ENCODE measurements at places on chromosomes 5 and 9.

GRCh38 chr5:159199225-159199624 is 10.1 kb downstream of the RNF145 start:
- DNase-seq, result no peak

DNA sequence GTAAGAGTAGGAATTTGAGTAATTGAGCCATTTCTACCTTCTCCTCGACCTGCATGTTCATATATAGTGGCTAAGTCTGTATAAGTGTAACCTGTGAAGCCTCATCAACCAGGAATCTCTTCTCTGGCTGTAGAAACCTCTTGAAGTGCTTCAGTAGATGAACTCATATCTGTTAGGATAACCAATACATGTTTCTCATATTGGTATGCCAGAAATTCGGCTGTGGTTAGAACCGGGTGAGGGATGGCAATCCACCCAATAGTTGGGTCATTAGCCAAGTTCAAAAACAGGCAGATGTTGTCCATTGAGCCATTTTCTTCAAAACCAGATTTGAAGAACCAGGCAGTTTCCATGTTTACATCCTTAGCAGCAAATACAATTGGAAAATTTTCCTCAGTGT is 28.9 kb upstream of the GSN start:
- DNase-seq, result no peak

DNA sequence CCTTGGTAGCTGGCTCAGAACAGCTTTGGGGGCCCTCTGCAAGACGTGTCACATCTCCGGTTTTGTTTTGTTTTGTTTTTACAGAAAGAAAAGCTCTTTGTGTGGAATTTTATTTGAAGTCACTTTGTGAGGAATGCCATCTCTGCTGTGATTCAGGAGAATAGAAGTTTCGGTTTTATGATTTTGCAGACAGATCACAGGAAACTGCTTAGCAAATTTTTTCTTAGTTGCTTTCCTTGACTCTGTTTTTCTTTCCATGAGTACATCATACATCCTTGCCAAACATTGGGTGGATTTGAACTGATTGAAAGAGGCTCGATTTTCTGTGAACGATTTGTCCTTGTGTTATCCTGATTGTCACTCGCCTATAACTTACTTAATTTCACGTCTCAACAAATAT is 5.1 kb downstream of the SEMA5A start:
- DNase-seq, result no peak

GRCh38 chr5:19986031-19986619 is 1.9 kb downstream of the CDH18 start:
- DNase-seq, result no peak

- DNase-seq, result no peak
Measured at GRCh38 chr9:38162332-38163211, 93.5 kb upstream of the SHB start.

- no peak for DNase-seq
Measured at GRCh38 chr5:167050568-167051401, 1240.7 kb upstream of the WWC1 start.

DNA sequence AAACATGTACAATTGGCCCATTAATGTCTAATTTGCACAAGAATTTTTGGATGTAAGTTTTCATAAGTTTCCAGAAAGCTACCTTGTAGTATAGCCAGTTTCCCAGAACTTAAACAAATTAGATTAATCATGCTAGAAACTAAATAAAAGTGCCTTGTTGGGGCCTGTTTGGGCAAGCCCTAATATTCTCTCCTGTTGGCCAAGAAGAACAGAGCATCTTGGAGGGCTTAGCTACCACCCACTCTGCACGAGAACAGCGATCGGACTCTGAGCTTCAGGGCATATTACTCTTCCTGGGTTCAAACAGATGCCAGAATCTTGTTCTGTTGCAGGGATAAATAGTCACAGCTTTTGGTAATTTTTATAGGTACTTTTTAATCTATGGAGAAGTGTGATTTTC is 88.2 kb downstream of the GAS1 start:
- DNase-seq, result no peak

- no peak for DNase-seq
Measured at GRCh38 chr9:110615498-110615897, 36.0 kb upstream of the SVEP1 start.

DNA sequence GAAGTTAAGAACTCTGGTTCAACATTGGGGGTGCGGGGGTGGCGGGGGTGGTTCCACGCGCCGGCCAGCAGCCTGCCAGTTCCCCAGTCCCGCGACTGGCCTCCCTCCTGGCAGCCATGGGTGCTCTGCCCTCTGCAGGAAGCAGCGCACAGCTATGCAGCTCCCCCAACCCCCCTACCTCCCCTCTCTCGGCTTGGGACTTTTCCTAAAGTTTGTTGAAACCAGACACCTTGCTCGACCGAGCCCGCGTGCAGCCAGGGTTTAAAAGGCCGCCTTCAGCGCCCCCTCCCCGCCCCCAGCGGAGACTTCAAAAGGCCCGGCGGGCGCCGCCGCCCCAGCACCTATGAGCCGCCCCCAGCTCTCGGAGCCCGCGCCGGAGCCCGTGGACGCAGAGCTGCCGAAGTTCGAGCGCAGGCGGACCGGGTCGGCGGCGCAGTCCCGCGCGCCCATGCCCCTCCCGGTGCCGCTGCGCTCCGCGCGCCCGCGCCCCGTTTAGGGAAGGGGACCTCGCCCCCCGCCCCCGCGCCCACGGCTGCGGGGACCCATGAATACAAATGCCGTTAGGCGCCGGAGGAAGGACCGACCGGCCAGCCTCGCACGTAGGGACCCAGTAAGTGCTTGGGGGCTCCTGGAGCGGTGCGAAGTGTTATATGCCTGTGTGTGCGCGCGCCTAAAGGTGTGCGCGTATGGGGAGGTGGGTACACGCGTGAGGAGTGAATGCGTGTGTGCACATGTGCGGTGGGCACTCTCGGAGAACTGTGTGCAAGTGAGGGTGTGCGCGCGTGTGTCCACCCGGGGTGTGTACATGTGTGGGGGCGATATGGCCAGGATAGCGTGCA is 1.4 kb upstream of the COL27A1 start:
- DNase-seq, result no peak

GRCh38 chr9:4344946-4345345 is 45.1 kb upstream of the GLIS3 start:
- no peak for DNase-seq

- DNase-seq, result no peak
Measured at GRCh38 chr5:139744471-139745131, 51.0 kb upstream of the PSD2 start.

- no peak for DNase-seq
Measured at GRCh38 chr5:175542232-175542965, 64.0 kb downstream of the SFXN1 start.

DNA sequence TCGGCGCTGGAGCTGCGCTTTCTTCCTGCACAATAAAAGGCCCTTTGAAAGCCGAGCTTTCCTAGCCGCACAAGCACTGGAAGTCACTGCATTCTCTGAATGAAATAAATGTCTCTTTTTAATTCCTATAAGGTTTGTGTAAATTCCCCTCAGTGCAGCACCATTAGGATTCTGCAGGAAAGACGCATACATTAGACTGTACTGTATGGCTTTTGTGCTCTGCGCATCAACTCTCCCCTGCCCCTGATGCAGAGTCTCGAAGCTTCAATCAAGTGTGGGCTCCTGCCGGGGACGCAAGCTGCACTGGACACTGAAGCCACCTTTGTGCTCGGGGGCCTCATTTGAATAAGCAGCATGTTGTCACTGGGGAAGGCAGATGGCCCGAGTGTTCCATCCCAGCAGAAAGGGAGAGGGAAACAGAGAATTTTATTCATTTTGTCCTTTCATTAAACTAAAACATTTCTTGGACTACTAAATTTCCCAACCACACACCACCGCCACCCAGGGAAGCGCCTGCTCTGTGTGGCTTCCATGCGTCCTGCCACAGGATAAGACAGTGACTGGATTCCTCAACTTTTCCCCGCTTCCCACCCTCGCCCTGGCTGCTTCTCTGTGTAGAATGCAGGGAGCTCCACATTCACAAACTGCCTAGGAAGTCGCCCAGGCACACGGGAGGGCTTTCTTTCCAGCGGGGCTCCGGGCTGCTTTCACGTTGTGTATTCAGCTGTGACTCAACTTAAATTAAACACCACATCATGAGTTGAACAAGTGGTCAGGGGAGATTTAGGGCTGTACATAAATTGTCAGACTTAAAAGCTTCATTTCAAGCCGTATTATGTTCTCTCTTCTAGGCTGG is 635.4 kb downstream of the IRX1 start:
- no peak for DNase-seq

DNA sequence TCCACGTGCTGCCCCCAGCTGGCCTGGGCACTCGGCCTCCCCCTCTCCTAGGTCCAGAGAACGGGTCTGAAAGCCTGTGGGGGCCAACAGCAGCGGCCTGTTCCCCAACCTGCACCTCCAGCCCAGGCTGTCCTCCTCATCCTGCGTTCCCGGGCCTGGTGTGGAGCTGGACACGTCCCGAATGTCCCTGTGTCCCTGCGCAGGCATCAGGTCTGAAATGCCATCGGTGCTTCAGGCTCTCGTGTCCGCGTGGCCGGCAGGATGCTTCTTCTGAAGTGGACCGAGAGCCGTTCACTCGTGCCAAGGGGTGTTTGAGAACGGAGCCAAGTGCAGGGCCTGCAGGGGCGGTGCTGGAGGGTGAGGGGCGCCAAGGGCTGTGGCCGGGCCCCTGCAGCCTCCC is 24.7 kb upstream of the UBAC1 start:
- DNase-seq, result no peak

- DNase-seq, result no peak
Measured at GRCh38 chr9:16267281-16268066, 603.0 kb downstream of the BNC2 start.

- DNase-seq, result no peak
Measured at GRCh38 chr9:13550519-13550918, 271.0 kb upstream of the MPDZ start.

DNA sequence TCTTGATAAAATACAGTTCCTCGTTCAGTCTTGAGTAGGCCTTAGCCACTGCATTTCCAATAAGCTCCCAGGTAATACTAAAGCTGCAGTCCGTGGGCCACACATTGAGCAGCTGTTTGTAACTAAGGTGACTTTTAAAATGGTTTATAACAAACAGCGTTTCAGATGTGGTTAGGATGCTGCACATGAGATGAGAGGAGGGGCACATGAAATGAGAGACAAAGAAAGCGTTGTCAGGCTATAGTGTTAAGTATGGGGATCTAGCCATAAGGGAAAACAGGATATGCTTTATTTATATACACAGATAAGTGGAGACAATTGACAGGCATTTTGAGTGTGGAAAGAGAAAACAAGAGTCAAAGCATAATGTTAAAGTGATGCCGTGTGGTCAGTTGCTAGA is 89.9 kb downstream of the PAM start:
- no peak for DNase-seq

DNA sequence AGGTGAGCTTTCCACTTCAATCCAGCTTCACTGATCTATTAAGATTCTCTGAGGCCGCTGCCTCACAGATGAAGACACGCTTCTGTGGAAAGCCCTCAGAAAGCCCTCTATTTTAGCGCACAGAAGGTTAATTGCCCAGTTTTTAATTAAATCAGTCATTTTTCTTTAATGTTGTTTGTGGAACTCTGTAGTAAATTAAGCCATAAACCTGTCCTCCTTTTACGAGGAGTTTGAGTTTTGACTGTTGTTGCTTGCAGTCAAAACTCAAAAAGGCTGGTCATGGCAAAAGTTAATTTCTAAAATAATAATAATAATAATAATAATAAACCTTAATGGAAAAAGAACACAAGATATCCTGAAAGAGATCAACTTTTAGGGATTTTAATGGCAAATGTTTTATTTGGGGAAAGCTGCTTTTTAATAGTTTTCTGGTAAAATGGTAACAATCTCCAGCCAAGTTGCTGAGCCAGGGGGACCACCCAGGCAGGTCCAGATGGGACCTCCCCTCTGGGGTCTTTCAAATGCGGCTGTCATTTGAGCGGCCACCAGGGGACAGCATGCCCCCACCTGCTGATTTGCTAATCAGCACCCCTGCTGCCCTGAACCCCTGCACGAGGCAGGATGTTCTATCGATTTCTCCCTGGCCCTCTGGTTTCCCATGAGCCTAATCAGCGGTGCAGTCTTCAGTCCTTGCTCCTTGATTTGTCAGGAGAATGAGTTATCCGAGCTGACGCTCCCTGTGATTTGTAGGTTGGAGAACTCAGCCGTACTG is 247.2 kb downstream of the FSTL4 start:
- DNase-seq, result no peak

GRCh38 chr5:8135742-8136141 is 266.8 kb downstream of the MTRR start:
- DNase-seq, result no peak

GRCh38 chr9:107024193-107024592 is 161.2 kb downstream of the ZNF462 start:
- DNase-seq, result no peak

DNA sequence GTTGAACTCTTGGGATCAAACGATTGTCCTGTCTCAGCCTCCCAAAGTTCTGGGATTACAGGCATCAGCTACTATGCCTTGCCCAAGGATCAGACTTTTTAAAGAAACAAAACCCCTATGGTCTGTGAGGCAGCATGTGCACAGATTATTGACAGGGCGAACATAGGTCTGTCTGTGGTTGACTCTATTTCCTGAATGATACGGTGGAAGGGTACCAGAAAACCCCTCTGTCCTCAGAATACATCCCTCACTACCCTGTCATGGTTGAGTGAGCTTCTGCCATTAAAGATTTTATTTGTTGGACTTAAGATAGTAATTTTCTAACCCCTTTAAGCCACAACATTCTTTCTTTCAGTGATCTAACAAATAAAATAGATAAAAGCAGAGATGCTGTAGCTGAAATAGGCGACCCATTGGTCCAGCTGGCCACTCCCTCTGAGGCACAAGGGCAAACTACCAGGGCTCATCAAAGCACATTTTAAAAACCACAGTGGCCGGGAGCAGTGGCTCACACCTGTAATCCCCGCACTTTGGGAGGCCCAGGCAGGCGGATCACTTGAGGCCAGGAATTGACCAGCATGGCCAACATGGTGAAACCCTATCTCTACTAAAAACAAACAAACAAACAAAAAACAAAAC is 84.9 kb upstream of the ANKRD55 start:
- DNase-seq, result no peak

GRCh38 chr5:59449905-59450644 is 443.5 kb downstream of the PDE4D start:
- no peak for DNase-seq

DNA sequence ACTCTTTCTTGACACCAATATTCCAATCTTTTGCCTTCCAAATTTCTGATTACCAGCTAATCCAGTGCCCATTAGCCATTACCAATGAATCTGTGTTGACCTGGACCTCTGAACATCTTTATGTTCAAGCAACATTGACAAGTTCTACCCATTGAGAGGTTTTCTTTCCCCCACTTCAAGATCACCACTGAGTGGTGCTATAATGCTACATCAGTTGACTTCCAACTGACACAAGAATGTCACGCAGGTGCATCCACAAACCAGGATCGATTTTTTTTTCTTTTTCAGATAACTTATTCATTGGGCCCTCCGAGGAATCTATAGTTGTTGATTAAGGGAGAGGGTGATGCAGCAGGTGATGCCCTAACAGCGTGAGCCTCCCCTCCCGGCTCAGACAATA is 102.6 kb downstream of the SLC1A3 start:
- no peak for DNase-seq

GRCh38 chr9:136310273-136311030 is 6.6 kb upstream of the CCDC187 start:
- no peak for DNase-seq

DNA sequence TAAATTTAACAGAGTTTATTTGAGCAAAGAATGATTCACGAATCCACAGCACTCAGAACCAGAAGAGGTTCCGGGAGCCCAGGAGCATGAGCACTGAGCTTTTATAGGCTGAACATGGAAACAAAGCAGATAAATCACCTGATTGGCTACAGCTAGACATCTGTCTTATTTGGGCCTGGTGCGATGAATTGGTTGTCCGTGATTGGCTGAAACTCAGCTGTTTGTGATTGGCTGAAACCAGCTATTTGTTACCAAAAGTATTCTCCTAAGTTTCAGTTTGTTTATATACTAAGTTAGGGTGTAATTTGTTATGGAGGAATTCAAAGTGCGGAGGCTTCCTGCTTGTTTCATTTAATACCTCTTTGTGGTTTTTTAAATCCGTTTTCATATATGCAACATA is 15.8 kb upstream of the LCP2 start:
- DNase-seq, result no peak

All from activated CD4-positive, CD25-positive, alpha-beta regulatory T cell (primary cell).